Neural cell (in vitro differentiated cells): ENCODE measurements at places on chromosomes 1 and 21. TPM values are rescaled to one million over a fixed set of nuclear protein-coding genes. Genes with fewer than 3 reads are reported as not detected.

The KCNA3 gene
- 5.4 and 5.6 TPM in 2 replicates for polyA plus RNA-seq

The ZSWIM5 gene
- 27.2 and 30.5 TPM in 2 replicates for polyA plus RNA-seq

The KRTAP12-2 gene
- polyA plus RNA-seq, result not detected in 2 replicates

The VCAM1 gene
- polyA plus RNA-seq, result 3.2 and 5.2 TPM in 2 replicates

The GON4L gene
- polyA plus RNA-seq, result 24.8 and 30.2 TPM in 2 replicates

The SPRR2B gene
- polyA plus RNA-seq, result not detected in 2 replicates

The GOLT1A gene
- polyA plus RNA-seq, result 1.1 TPM in 1 of 2 replicates, not detected in the other

The RGS5 gene
- polyA plus RNA-seq, result 0.76 and 6.5 TPM in 2 replicates

The ITGB2 gene
- polyA plus RNA-seq, result not detected in 2 replicates

The S100A7 gene
- polyA plus RNA-seq, result not detected in 2 replicates

The RGS4 gene
- 0.86 and 1.6 TPM in 2 replicates for polyA plus RNA-seq

The CYP4A11 gene
- 1.6 TPM in 1 of 2 replicates, not detected in the other for polyA plus RNA-seq

The PIGR gene
- not detected in 2 replicates for polyA plus RNA-seq

The SEMA4A gene
- polyA plus RNA-seq, result 17.1 and 38.4 TPM in 2 replicates

The CBR3 gene
- not detected in 2 replicates for polyA plus RNA-seq

The CNIH3 gene
- 4.7 and 9.3 TPM in 2 replicates for polyA plus RNA-seq

The S100A7A gene
- 0.24 TPM in 1 of 2 replicates, not detected in the other for polyA plus RNA-seq

The DISC1 gene
- 0.42 and 0.84 TPM in 2 replicates for polyA plus RNA-seq

The MRPS15 gene
- polyA plus RNA-seq, result 64.7 and 65.6 TPM in 2 replicates

The S100A3 gene
- not detected in 2 replicates for polyA plus RNA-seq

The FMO3 gene
- not detected in 2 replicates for polyA plus RNA-seq

The RRP1 gene
- polyA plus RNA-seq, result 31.3 and 35.8 TPM in 2 replicates
